ENCODE measurements at places on chromosomes 2 and 18.

DNA sequence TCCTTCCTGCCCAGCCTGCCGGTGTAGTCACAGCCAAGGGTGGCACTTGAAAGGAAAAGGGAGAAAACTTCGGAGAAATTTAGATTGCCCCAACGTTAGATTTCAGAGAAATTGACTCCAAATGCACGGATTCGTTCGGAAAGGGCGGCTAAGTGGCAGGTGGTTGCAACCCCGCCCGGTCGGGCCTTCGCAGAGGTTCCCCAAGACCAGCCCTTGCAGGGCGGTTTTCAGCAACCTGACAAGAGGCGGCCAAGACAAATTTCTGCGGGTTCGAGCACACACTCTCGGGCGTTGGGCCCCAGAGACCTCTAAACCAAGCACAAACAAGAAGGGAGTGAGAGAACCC, 4.8 kb downstream of the ONECUT2 start:
- no peak for DNase-seq

DNA sequence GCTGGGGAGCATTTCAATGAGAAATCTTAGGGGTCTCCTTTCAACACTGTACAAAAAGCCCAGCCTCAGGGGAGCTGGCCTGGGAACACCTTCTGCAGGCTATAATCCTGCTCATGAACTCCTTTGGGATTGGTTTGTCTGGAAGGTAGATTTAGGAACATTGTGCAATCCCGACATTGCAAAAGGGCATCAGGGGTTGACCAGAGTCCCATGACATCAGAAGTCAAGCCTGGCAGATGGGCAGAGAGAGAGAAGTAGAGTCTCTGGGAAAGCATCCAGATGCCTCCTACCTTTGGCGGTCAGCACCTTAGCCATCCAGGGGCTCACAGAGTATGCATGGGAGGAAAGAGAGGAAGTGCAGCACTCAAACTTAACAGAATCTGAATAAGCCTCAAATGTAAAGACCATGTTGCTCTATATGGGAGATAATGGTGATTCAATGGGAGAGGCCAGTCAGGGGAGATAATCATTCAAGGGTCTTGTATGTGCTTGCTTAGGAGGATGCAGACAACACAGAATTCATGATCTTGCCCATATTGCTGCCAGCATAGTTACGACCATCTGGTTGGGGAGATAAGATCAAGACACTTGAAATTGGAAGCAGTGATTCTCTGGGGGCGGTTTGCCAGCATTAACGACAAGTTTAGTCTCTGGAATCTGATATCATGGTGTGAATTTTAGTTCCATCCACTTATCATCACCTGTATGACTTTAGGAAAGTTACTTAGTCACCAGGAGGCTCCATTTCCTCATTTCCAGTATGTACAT, 58.3 kb upstream of the UPP2 start:
- no peak for DNase-seq

DNA sequence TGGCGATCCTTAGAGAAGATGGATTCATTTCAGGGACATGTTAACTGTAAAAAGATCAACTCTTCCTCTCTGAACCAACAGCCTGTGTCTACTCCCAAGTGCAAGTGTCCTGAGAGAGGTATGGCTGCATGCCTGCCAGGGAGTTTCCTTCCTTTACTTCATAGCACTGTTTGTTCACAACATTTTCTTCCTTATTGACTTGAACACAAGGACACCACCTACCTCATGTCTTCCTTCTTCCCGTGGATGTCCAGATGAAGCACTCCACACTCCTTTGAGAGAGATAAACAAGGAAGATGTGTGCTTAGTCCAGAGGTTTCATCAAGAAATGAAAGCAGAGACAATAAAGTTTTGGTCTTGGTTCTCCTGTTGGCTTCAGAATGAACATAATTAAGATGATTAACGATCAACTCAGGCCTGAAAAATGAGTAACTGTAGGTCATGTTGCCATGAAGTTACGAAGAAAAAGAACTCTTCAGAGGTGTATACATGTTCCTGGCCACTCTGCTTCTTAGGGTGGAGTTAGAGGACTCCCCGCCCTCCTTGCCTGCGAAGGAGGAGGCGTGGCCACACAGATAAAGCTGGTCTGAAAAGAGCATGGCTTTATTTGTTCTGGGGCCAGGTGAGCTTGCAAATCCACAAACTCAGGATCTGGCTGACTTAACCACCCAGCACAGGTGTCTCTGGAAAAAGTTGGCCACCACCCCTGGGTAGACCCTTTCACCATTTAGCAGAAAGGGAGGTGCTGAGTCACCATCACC, 155.0 kb upstream of the KCTD1 start:
- DNase-seq: no peak

DNA sequence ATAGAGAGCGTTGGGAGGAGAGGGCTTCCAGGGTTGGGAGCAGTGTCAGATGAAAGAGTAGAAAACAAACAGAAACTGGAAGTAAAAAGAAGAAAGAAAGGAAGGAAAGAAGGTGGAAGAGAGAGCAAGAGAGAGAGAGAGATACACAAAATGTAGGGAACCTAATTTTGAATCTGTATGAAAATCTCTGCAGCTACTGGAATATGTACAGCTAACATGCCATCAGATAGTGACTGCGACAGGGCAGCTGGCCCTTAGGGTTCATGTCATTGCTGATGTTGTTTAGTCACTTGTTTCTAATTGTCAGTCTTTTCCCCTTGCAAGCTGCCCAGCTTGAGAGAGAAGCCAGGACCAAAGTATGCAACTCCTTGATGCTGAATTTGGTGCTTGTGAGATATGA, 85.8 kb downstream of the POLE4 start:
- no peak for DNase-seq

GRCh38 chr2:45498661-45499550, 112.2 kb downstream of the SRBD1 start:
- no peak for DNase-seq

DNA sequence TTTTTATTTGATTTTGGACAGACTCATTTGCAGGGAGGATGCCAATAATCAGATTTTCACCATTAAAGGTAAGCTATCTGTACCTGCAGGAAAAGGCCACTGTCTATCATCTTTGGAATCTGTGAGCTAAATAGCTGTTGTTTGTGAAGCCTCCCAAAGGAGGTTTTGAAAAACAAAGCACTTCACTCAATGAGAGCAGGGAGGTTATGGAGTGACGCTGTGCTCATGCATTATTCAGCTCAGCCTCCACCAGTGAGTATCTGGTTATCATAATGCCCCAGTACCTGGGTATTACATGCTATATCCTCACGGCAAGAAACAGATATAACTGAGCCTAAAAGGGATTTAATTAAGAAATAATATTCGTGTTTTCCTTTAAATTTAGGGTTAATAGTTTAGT, 189.6 kb upstream of the PIK3C3 start:
- DNase-seq: no peak

- DNase-seq: peak; percentile 59
Observed at GRCh38 chr2:70357684-70358071, 55.8 kb upstream of the FAM136A start.

GRCh38 chr18:79738581-79739439, 58.9 kb upstream of the KCNG2 start:
- DNase-seq: no peak

- peak; percentile 65 for DNase-seq
Observed at GRCh38 chr2:9675415-9676351, 44.9 kb upstream of the YWHAQ start.

DNA sequence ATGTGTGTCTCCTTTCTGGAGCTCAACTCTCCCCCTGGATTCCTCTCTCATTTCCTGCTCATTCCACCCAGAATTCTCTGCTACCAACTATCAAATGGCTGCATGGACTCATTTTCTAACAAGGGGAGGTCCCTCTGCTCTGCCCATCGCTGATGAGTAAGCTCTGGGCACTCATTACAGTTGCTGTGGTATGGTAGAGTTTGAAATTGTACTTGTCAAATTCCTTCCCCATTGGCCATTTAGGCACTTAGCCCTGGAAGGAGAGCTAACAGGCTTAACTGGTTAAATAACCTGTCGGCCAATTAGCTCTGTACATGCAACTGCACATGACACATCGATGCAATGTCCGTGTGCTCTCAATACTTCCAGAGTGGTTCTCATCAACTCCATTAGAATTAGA, 20.4 kb downstream of the COL6A3 start:
- DNase-seq: no peak

GRCh38 chr18:9615280-9615797, 980 bp upstream of the PPP4R1 start:
- DNase-seq: peak; percentile 25

GRCh38 chr18:42176599-42176998, 221.6 kb downstream of the PIK3C3 start:
- DNase-seq: no peak

DNA sequence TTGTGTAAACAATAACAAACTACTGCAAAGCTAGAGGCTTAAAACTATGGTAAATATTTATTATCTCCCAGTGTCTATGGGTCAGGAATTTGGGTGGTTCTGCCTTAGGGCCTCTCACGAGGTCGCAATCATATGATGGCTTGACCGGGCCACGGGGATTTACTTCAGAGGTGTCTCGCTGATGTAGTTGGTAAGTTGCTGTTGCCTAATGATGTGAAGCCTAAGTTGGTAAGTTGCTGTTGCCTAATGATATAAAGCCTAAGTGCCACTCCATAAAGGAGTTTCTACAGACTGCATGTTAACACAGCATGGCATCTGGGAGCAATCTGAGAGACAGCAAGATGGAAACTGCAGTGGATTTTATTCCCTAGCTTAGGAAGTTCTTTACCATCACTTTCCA, 35.8 kb downstream of the FMNL2 start:
- no peak for DNase-seq

- DNase-seq: no peak
Observed at GRCh38 chr2:66940080-66940479, 457.1 kb upstream of the ETAA1 start.

GRCh38 chr2:124609667-124610066, 584.6 kb downstream of the CNTNAP5 start:
- no peak for DNase-seq

All from A549 (cell line).